ENCODE measurements at places on chromosomes 3 and 15.

DNA sequence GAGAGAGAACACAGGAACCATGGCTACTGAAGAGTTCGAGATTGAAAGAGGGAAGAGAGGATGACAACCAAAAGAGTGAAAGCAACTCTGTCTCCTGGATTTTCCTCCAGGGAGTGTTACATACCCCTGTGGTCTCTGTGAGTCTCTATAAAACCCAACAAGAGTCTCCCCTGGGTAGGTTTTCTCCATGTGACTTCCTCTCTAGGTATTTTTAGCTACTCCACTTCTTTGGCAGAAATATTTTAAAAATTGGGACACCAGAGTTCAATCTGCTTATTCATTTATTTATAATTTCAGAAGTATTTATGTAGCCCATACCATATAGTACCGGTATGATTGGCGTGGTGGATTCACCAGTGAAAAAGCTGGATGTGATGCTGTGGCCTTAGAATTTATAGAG lies 671.7 kb upstream of the NR2F2 start:
- no peak for DNase-seq

DNA sequence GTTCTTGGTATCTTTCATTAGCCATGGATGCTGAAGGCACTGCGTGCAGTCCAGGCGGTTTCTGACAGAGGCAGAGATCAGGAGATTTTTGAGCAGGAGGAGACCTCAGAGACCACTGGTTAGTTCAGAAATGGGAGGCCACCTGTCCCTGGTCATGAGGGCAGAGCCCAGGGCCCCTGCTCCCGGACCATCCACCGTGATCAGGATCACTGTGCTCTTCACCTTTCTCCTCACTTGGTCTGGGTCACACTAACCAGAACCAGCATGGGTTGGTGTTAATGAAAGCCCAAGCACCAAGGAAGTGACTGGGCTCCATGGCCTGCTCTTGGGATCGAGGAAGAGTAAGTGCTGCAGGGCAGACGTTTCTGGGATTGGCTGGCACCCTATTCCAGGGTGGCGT lies 42.0 kb upstream of the HACD2 start:
- no peak for DNase-seq

GRCh38 chr3:159453036-159453435 lies 535.6 kb upstream of the IL12A start:
- DNase-seq: no peak

DNA sequence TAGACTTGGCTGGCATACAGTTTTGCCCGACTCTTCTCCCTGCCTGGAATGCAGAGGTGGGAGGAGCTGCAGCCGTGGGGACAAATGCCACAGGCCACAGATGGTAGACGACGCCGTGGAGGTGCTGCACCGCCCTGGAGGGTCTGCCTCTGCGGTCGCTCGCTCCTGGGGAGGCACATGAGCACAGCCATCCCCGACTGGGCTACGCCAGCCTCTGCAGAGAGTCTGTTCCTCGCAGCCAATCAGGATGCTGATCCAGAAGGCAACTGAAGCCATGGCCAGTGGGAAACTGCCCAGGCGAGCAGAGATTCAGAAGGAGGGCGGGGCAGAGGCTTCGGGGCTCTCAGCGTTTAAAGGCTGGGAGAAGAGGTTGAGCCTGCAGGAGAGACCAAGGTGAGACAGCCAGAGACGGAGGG lies 11.9 kb upstream of the LRRC15 start:
- no peak for DNase-seq

- no peak for DNase-seq
Measured at GRCh38 chr3:125628212-125628611, 32.9 kb upstream of the OSBPL11 start.

DNA sequence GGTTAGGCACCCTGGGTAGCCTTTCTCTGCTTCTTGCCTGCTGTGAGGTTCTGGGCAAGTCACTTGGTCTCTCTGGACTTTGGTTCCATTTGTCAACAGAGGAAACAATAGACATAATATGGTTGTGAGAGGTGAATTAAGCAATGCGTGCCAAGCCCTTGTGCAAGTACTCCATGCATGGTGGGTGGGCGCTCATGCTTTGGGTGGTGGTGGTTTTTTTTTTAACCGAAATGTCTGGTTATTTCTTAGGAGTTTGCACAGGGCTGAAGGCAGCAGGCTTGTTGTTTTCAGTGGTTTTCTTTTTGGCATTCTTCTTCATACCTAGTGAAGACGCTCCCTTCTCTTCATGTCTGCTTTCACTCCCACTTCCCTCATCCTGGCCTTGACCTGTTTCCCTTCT lies 84.2 kb upstream of the LRTM1 start:
- no peak for DNase-seq

DNA sequence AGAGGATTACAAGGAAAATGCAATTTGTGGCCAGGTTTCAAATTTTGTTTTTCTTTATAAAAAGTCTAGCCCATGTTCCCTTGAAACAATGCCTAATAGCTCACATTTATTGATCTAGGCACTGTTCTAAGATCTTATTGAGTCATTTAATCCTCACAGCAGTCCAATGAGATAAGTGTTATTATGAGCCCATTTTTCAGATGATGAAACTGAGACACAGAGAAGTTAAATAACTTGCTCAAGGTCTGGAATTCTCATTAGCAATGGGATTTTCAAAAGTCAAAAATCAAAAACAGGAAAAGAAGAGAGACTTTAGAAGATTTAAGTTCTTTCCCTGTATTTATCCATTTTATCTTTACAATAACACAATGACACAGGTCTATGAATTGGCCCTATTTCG lies 90.0 kb upstream of the COL6A5 start:
- DNase-seq: no peak

DNA sequence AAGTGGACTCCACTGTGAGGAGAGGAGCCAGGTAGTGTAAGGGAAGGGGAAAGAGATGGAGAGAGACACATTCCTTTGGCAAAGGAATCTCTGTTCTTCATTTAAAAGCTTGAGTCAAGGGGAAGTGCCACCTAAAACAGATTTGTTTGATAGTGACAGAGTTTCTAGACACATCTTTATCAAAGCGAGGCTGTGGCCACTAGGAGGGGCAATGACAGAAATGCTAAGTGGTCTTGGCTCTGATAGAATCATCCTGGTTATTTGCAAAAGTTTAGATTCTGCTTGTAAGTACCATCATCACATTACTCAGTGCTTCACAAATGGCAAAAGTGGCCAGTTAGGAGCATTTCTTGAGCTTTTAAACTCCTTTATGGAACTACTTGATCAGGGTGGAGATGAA lies 261.4 kb downstream of the CNTN3 start:
- DNase-seq: no peak

GRCh38 chr3:156395961-156396710 lies 158.8 kb downstream of the SSR3 start:
- DNase-seq: no peak

DNA sequence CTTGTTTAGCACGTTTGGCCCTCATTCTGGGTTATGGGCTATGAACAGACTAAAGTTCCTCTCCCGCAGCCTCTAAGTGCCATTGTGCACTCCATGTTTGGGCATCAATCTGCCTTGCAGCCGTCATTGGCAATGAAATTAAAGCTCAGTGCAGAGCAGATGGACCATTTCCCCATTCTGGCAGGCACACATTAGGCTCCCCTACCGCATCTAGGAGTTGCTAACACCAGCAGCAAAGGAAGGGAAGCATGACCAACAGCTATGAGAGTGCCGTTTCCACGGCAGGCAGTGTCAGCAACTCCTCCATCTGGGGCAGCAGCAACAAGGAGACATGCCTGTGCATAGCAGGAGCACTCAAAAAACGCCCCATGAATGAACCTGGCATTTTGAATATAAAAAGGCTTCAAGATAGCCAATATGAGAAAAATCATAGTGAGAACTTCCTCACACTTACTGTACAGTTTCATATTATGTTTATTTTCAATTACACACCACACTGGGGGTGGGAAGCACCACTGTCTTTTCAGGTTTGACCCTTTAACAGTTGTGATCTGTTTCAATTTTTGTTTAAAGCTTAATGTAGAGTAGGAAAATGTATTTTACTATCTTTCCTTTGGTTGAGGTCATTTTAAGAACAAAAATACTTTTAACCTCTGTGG lies 218.7 kb downstream of the KCNMB2 start:
- no peak for DNase-seq

GRCh38 chr3:140399871-140400270 lies 278.0 kb upstream of the TRIM42 start:
- DNase-seq: no peak

- DNase-seq: no peak
Measured at GRCh38 chr3:70531838-70532489, 219.5 kb upstream of the MDFIC2 start.

DNA sequence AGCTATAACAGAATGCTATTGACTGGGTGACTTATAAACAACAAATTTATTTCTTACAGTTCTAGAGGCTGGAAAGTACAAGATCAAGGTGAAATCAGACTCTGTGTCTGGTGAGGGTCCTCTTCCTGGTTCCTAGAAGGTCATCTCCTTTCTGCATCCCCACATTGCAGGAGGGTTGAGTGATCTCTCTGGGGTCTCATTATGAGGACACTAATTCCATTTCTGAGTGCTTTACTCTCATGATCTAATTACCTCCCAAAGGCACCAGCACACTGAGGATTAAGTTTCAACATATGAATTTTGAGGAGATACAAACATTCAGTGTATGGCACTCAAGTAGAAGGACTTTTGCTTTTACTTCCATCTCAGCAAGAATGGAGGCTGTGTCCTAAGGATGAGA lies 534.1 kb upstream of the KCNMB2 start:
- no peak for DNase-seq

- DNase-seq: no peak
Measured at GRCh38 chr15:70466895-70467529, 296.3 kb downstream of the UACA start.

DNA sequence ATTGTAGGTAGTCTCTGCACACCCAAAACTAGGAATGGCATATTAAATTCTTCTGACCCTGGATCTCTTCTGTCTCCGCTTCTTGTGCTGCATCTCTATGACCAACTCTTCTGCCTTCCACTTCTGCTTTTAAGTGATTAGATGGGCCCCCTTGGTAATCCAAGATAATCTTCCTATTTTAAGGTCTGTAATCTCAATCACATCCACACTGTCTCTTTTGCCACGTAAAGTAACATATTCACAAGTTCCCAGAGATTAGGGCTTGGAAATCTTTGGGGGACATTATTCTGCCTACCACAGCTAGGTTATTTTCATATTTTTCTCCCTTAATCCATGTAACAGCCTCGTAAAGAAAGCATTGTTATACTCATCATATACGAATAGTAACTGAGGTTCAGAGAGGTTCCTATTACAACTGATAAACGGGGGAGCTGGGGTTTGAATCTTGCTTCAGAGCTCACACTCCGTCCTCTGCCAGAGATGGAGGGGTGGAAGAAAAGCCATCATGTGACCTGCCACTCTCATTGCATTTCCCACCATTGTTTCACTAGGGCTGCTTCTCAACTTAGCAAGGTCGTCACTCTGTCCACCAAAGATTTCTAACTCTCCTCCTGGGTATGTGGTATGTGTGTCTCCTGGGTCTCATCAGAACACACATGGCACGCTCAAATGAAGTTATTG lies 6.6 kb upstream of the CD47 start:
- no peak for DNase-seq

- no peak for DNase-seq
Measured at GRCh38 chr3:112000966-112001365, 2.2 kb downstream of the TAGLN3 start.

DNA sequence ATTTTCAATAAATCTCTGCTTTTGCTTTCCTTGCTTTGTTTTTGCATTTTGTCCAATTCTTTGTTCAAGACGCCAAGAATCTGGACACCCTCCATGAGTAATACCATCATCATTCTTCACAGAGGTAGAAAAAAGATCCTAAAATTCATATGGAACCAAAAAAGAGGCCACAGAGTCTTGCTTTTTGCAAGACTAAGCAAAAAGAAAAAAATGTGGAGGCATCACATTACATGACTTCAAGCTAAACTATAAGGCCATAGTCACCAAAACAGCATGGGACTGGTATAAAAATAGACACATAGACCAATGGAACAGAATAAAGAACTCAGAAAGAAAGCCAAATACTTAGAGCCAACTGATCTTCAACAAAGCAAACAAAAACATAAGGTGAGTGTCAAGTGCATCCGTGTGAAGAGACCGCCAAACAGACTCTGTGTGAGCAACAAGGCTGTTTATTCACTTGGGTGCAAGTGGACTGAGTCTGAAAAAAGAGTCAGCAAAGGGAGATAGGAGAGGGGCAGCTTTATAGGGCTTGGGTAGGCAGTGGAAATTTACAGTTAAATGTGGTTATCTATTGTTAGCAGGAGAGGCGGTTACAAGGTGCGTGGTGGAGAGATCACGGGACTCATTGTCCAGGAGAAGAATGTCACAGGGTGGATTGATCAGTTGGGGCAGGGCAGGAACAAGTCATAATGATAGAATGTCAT lies 10.9 kb downstream of the STRIT1 start:
- DNase-seq: no peak

DNA sequence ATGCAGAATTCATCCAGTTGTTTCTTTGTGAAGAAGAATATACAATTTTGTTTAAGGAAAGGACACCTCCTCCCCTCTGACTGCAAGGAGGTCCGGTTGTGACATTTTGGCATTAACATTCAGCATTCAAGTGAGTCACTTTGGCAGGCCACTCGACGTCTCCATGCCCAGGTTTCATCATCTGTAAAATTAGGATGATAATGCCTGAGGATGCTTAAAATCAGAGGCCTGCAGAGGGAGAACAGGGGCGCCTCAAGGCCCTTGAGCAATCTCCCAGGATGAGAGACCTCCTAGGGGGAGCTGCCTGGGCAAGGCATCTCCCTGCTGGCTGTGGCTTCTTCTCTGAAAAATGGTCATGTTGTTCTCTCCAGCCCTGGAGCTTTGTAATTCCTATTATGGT lies 236.0 kb downstream of the CACNA2D3 start:
- no peak for DNase-seq

- DNase-seq: no peak
Measured at GRCh38 chr3:128804017-128804810, 75.2 kb upstream of the ACAD9 start.

- no peak for DNase-seq
Measured at GRCh38 chr3:195147649-195148080, 123.3 kb downstream of the XXYLT1 start.

DNA sequence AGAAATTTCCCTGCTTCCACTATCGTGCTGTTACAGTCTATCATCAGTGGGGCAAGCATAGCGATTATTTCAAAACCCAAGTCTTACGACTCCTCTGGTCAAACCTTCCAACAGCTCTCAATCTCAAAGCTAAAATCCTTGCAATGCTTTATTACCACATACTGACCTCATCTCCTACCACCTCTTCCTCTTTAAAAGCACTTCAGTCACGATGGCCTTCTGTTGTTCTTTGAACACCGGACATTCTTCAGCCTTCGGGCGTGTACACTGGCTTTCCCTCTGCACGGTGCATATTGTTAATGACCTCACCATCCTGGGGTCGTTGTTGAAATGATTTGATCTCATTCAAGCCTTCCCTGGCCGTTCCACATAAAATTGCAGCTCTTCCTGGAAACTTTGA lies 31.1 kb downstream of the MAGEL2 start:
- no peak for DNase-seq

- DNase-seq: no peak
Measured at GRCh38 chr3:173902871-173903270, 505.3 kb downstream of the NLGN1 start.

All from stimulated activated CD8-positive, alpha-beta memory T cell treated with anti-CD3 and anti-CD28 coated beads, Interleukin-15, amount 100 ng/mL, for 24 hours (primary cell).